ENCODE measurements at places on chromosomes 12 and 14.

GRCh38 chr14:63492391-63492790 is 50.8 kb downstream of the PPP2R5E start:
- DNase-seq: no peak

DNA sequence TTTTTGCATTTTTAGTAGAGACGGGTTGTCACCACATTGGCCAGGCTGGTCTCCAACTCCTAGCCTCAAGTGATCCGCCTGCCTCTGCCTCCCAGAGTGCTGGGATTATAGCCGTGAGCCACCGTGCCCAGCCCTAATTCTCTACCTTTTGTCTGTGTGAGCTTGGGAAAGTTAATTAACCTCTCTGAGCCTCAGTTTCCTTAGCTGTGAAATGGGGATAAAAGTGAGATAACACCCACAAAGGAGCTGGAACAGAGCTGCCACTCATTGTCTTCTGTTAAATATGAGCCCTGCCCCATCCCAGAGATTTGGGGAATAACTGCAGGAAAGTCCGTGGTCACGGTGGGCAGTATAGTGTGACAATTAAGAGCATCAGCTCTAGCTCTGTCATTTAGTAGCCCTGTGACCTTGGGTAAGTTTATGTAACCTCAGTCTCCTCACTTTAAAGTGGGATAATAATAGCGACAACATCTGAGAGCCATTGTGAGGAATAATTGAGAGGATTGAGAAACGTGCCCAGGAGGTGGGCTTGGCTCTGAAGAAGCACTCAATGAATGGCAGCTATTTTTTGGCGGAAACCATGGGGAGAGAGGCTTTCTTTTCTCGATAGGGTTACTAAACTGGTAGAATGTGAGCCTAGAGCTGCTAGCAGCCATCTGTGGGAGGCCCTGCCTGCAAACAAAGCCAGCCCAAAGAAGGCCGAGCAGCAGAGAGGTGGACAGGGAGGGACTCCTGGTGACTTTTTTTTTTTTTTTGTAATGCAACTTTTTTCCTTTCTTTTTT is 60.8 kb upstream of the MED13L start:
- DNase-seq: no peak

DNA sequence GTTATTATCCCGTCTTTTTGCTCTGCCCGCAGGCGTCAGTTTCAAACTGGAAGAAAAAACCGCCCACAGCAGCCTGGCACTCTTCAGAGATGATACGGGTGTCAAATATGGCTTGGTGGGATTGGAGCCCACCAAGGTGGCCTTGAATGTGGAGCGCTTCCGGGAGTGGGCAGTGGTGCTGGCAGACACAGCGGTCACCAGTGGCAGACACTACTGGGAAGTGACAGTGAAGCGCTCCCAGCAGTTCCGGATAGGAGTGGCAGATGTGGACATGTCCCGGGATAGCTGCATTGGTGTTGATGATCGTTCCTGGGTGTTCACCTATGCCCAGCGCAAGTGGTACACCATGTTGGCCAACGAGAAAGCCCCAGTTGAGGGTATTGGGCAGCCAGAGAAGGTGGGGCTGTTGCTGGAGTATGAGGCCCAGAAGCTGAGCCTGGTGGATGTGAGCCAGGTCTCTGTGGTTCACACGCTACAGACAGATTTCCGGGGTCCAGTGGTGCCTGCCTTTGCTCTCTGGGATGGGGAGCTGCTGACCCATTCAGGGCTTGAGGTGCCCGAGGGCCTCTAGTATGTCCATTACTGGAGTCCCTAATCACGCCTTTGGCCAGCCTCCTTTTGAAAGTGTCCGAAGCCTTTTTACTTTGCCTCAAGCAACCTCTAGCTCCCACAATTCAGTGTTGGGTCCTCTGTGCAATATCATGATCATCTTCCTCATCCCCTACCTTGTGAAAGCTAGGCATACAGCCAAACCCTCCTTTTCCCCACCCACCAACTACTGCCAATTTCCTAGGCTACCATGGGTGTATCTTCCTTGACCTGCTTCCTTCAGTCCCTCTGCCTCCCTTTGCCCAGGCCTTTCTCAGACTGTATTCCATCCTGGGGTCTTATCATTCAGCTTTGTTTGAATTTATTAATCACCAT is 891 bp downstream of the SPRYD4 start:
- no peak for DNase-seq

GRCh38 chr12:52015532-52016041 is 8.8 kb downstream of the TAMALIN start:
- no peak for DNase-seq

DNA sequence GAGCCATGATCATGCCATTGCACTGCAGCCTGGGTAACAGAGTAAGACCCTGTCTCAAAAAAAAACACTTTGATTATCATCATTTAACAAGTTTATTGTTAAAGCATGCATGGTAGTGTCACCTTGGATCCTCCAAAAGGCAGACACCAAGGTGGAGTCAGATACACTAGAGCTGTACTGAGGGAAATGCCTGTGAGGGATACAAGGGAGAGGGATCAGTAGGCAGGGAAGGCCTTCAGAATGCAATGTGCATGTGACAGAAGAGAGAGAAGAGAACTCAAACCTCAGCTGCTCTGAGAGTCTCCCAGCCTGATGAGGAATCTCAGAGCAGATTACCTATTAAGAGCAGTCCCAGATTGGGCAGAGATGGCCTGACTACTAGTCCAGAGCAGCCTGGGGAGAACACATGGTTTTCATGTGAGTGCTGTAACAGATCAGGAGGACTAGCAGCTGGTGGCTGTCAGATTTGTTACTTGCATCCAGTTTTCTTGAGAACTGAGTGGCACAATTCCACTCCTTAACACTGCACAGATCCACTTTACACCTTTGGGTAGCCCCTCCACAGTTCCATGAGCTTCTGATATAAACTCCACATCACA is 38.0 kb upstream of the A2ML1 start:
- no peak for DNase-seq

DNA sequence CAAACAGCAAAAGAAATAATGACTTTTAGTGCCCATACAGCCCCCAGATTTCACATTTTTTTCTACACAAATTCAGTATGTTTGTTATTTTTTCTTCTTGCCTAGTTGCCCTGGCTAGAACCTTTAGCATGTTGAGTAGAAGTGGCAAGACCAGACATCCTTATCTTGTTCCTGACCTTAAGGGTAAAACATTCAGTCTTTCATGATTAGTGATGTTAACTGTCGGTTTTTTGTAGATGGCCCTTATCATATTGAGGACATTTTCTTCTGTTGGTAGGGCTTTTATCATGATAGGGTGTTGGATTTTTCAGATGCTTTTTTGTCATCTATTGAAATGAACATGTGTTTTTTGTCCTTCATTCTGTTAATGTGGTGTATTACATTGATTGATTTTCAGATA is 17.1 kb downstream of the IRAK3 start:
- DNase-seq: no peak

- no peak for DNase-seq
Observed at GRCh38 chr12:4386801-4387200, 7.3 kb upstream of the FGF23 start.

GRCh38 chr14:81562818-81563217 is 29.2 kb upstream of the SEL1L start:
- DNase-seq: no peak

- DNase-seq: no peak
Observed at GRCh38 chr14:54771411-54772027, 131.1 kb downstream of the GCH1 start.

- DNase-seq: no peak
Observed at GRCh38 chr12:51972849-51973273, 21.4 kb downstream of the ACVR1B start.

DNA sequence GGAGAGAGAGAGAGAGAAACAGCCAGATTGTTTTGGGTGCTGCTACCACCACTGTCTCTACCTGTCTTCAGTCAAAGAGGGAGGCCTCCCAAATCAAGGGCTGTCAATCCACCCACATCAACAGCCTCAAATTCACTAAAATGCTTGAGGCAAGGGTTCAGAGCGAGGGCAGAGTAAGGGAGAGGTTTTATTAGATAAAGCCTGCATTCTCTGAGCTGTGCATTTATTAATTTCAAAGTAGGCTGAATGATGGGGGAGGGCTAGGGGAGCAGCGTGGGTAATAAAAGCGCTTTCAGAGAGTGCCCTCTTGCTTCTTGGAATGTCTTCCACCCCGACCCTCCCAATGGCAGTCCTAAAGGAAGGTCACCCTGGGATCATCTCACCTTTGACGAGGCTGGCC is 636.5 kb upstream of the TBX3 start:
- DNase-seq: no peak

DNA sequence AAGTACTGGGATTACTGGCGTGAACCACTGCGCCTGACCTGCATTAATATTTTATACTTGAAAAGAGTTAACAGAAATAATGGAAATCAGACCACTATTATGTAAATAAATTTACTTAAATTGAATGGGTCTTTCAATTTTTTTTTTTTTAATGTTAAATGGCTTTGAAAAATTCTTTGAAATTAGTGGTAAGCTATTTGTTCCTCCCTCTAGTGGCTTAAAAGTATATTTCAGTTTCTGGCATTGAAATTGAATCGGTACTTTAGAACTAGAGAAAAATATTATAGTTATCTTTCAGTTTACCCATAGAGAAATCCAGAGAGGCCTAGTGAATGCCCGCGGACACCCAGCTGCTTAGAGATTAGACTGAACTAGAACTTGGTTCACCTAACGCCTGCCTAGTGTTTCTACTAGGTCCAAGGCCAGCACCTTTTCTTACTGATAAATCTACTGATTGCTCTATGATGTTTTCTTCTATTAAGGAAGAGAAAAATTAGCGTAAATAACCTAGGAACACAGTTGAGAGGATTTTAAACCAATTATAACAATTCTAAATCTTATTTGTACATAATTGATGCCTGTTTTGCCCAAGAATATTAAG is 106.5 kb downstream of the EML1 start:
- DNase-seq: no peak

- no peak for DNase-seq
Observed at GRCh38 chr14:105867961-105868599, 341.7 kb downstream of the TMEM121 start.

DNA sequence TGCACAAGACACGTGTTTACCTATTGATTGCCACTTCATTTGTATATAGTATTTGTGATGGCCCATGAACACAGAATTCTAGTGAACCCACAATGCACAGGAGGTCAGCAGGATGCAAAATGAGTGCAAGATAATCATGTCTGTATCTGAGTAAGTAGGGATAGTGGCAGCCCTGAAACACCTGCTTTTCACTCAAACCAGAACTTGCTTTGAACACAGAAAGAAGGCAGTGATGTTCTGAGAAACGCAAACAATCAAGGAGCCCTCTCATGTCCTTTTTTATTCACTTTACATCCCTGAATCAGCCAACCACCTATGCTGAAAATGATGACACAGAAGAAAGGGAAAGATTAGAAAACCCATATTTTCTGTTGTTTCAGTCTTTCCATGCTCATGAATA is 170.4 kb upstream of the AVPR1A start:
- no peak for DNase-seq

DNA sequence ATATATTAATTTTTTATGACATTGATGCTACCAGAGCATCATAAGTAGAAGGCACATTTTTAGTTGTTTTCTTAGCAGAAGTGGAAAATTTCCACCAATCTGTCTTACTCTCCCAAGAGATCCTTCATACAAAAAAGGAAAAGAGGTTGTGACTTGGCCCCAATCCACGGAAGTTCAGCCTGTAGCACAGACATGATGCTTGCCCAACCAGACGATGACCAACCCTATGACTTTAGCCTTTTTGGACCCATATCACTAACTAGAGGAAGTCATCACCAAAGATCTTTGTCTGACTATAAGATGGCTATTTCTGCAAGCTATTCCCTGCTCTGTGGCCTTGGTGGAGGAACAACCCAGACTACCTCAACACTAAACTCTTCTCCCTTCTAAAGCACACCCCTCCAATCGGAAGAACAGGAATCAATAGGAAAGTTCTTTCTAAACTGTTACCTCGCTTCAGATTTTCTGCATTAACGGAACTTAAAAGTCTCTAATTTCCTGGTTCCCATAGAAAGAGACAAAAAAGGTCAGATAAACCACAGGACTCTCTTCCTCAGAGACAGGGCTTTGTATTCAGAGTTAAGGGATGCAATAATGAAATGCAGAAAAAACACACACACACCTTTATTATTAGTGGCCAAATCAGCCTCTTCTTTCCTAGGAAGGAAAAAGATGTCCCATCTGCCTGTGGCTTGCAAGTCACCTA is 4.1 kb upstream of the RHOJ start:
- no peak for DNase-seq

DNA sequence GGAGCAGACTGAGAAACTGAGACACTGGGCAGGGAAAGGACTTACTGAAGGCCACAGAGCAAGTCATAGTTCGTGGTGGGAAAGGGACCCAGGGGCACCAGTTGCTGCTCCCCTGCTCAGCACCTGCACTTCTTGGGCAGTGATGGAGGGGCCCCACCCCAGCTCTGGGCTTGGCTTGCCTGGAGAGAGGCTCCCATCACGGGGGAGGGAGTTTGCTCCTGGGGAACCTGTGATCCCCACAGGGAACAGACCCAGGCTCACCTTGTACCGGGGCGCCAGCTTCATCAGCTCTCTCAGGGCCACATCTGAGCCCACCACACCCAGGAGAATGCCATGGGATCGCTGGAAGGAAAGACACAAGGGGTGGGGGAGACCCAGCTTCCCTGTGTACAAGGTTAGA is 39.8 kb downstream of the CACNA2D4 start:
- DNase-seq: no peak

- DNase-seq: no peak
Observed at GRCh38 chr14:104186575-104186974, 48.2 kb downstream of the KIF26A start.

DNA sequence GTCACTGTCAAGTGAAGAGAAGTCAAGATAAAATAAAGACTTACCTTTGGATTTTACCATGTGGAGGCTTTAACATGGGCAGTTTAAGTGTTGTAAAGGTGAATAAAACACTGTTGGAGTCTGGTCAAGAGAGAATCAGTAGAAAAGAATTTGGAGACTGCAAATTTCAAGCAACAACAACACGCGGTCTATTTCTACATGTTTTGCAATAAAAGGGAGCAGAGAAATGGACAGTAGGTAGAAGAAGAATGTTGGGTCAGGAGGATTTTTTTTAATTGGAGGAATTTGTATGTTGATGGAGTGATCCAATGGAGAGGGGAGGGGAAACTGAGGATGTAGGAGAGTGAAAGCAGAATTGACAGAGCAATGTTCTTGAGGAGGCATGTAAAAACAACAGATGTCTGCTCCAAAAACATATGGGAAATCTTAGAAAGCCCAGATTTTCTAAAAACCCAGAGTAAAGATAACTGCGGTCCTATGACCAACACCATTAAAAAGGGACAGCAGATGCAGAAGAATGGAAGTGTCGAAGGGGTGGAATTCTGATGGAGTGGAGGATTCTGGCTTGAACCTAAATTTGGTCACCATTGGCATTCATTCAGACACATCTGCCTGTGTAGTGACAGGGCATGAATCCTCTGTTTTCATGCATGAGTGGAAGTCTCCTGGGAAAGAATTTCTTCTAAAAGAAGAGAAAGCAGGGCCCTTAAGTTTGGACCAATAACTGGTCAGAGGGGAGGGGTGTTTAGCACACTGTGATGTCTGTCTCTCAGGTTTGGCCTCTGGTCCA is 68.0 kb upstream of the OSBPL8 start:
- no peak for DNase-seq
